ENCODE measurements at places on chromosomes 2 and 18.

GRCh38 chr2:234790380-234790779 is 161.4 kb upstream of the SH3BP4 start:
- DNase-seq = no peak

GRCh38 chr2:236633219-236633570 is 63.6 kb downstream of the ACKR3 start:
- no peak for DNase-seq

- peak; percentile 6 for DNase-seq
These were observed 49.8 kb downstream of the SLC14A2 start for GRCh38 chr18:45664824-45665763.

DNA sequence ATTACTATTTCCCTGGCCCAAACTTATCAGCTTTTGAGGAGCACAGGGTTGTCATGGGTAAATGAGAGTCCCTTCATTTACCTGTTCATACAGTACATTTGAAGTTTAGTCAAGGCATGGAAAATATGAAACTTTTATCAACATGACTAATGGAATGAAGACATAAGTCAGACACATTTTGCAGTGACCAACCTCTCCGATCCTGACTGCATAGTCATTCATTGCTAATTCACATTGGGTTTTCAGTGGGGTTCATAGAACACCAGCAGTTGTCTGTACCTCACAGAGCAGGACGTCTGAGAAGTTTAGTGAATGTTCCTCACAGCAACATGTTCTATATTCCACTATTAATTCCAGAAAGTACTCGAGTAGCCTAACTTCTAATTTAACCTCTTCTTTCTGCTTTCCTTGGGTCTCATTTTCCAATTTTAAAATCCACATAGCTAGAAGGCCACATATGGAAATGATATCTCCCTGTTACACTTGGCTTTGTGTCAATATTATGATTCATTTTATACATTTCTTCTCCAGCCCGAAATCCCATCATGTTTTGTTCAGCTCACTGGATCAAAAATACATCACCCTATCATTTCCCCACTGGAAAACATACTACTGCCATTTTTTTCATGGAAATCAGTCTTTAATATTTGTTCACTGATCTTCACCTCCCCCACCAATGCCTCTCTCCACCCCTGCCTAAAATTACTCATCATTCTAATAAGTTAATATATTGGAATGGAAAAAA is 65.9 kb downstream of the CDH20 start:
- DNase-seq = no peak

- DNase-seq = no peak
These were observed 779 bp downstream of the DGKD start for GRCh38 chr2:233354971-233355574.

DNA sequence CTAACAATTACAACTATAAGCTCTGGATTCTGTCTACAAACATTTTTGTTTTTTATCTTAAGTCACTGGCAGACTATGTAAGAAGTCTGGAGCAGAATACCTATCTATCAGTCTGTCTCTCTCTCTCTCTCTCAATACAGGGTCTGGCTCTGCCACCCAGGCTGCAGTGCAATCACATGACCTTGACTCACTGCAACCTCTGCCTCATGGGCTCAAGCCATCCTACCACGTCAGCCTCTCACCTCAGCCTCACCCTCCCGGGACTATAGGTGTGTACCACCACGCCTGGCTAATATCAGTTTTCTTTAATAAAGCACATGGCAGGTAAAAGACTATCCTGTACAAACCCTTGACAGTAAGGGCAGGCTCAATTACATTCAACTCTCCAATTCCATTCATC is 96.9 kb downstream of the OSBPL1A start:
- DNase-seq = no peak

GRCh38 chr2:54306556-54306955 is 50.5 kb upstream of the TSPYL6 start:
- no peak for DNase-seq
